ENCODE measurements at places on chromosomes 5 and 9.

DNA sequence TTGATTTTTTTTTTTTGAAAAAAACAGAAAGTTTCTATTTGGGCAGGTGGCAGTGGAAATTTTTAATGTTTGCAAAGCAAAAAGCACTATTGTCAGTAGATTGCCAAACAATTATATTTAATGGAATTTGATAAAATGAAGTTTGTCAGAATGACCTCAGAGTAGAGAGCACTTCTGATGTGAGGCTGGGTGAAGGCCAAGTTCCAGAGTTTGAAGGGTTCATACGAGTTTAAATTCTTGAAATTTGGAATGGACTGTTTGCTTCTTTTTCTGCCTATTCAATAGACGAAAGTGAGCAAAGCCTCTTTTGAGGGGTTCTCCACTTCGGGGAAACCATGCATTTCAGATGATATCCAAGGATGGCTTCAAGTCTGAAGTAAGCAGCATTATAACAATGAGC is 7.4 kb downstream of the SHC3 start:
- DNase-seq = no peak

DNA sequence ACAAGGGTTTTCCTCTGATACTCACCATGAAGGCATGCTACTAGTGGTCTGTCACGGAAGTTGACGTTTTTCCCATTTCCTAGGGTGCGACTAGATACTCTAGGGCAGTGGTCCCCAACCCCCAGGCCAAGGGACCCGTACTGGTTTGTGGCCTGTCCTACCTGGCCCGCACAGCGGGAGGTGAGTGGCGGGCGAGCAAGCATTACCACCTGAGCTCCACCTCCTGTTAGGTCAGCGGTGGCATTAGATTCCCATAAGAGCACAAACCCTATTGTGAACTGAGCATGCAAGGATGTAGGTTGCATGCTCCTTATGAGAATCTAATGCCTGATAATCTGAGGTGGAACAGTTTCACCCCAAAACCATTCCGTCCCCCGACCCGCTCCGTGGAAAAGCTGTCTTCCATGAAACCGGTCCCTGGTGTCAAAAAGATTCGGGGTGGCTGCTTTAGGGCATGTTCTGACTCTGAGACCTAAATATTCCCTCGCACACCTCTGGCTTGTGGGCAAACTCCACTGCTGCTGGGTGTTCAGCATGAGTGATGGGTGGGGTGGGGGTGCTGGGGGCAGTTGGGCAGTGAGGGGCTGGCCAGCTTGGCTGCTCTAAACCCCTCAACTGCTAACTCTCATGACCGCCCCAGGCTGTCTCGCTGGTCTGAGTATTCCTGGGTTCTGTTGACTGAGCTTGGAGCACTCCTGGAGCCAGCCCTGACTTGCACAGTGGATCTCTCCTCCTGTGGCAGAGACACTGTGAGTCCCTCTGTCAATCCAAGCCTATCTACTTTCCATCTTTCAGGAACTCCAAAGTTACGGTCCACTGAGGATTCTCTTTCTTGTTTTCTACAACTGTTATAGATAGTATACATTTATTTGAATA is 78.3 kb upstream of the NEK6 start:
- no peak for DNase-seq

- no peak for DNase-seq
Observed at GRCh38 chr9:89807101-89807395, 202.2 kb downstream of the GADD45G start.

DNA sequence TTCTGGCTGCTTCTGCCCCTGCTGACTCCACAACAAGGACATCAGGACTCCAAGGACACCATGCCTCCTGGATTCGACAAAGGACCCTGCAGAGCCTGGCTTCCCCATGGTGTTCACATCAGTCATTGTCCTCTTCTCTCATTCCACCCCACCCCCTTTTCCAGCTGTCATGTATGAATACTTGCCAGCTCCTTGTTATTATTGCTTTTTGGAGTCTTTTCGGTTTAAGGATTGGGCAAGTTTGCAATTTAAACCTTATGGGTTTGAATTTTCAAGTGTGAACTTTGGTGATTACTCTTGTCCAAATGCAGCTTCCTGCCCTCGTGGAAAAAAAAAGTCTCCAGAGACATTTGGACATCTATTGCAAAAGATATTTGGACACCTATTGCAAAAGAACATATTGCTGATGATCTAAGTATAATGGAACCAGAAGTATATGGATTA is 14.2 kb upstream of the LVRN start:
- DNase-seq = no peak

GRCh38 chr5:120823328-120823727 is 359.2 kb downstream of the PRR16 start:
- DNase-seq = no peak

GRCh38 chr9:89854715-89855475 is 250.1 kb downstream of the GADD45G start:
- DNase-seq = no peak

- no peak for DNase-seq
Observed at GRCh38 chr5:57338068-57338867, 144.3 kb downstream of the ACTBL2 start.

- no peak for DNase-seq
Observed at GRCh38 chr5:36629729-36630128, 23.3 kb downstream of the SLC1A3 start.
